Stimulated activated CD8-positive, alpha-beta memory T cell treated with anti-CD3 and anti-CD28 coated beads, Interleukin-7, amount 100 ng/mL, for 4 hours (primary cell): ENCODE measurements at places on chromosomes 11 and 22.

- DNase-seq, result no peak
Observed at GRCh38 chr11:63590024-63590788, 24.0 kb downstream of the PLAAT3 start.

DNA sequence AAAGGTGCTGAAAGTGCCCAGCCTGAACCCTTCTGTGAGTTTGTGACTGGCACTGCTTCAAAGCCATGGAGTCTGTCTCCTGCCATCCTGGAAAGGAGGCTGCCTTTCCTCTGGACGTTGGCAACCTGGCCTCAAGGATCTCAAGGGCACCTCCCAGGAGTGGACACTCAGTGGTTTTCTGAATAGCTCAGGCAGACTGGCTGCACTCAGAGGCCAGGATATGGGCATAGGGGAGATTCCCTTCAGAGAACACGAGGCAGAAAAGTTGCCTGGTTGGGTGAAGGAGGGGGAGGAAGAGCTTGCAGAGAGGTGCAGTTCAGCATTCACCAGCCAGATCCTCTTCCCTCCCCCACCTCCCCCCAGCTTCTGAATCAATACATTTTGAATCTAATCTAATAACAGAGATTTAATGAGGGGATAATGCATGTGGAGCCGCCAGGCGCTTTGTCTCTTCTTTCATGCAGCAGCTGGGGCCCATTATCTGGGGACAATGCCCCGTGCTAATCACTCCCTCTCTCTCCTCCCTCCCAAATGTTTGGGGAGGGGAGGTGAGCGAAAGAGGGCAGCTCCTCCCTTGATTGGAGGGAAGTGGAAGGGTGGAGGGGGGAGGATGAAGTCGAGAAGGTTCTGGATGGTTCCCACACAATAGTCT is 17.7 kb downstream of the HTR3A start:
- no peak for DNase-seq

- no peak for DNase-seq
Observed at GRCh38 chr11:129382583-129382982, 6.9 kb downstream of the BARX2 start.

- DNase-seq, result no peak
Observed at GRCh38 chr11:116501728-116502127, 271.1 kb downstream of the BUD13 start.

GRCh38 chr11:27452147-27452546 is 20.4 kb downstream of the LGR4 start:
- no peak for DNase-seq

DNA sequence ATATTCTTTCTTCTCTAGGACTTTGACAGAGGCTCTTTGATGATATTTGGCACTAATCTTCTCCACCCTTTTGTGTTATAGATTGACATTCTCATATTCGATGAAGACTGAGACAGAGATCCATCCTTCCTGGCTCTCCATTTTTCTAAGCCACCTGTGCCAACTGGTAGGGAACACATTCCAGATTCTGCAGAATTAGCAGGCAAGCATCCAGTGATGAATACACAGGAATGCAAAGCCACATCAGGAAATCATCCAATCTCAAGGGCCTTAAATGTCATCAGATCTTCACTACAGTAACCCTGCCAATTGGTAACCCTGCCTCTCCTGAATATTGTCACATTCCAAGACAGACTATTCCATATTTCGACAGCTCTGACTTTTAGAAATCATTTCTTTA is 718.4 kb upstream of the API5 start:
- no peak for DNase-seq
